SHP77 (cell line): ENCODE measurements at places on chromosomes 4 and X.

- no peak for DNase-seq
Measured at GRCh38 chr4:120919358-120919757, 3.2 kb downstream of the PRDM5 start.

DNA sequence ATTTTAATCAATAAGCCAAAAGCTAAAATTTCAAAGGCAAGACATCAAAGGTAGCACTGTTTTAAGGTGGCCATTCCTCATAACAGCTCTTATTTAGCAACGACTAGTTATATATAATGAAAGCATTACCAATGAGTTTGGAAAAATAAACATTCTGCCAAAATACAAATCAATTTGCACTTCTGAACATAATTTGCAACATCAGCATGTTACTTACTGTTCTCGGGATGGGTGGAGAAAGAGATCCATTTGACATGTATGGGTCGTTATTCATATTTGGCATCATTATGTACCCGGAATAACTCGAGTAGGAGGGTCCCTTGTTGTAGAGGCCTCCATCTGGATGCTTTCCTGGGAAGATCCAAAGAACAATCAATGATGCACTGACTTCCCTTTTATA, 5.4 kb downstream of the LEF1 start:
- no peak for DNase-seq

GRCh38 chr4:88063634-88064296, 56.3 kb downstream of the PKD2 start:
- DNase-seq: no peak

DNA sequence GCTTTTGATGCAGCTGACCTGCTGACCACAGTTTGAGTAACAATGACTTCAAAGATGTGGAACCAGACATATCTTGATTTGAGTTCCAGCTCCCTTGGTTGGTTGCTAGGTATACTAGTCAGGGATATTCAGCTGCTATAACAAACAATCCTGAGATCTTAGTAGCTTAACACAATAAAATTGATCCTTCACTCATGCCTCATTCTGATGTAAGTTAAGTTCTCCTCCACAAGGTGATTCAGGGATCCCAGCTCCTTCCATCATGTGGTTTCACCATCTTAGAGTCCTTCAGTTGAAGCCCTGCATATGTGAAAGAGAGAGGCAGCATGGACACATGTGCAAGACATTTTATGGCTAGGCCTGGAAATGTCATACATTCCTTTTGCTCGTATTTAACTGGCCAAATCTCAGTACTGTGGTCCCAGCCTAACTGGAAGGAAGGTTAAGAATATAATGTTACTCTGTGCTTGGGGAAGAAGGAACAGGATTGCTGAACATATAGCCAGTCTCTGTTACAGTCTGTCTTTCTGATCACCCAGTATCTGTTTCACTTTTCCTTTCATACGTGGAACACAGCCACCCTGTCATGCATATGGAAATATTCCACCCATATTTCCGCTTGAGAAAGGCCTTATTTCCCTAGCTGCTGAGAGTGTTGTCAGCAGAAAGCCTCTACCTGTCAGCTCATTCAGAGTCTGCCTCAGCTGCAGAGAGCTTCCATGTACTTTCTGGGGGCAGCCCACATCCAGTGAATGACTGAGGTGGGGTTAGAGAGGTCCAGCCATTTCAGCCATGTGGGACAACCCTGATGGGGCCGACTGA, 7.1 kb downstream of the SMIM9 start:
- no peak for DNase-seq

DNA sequence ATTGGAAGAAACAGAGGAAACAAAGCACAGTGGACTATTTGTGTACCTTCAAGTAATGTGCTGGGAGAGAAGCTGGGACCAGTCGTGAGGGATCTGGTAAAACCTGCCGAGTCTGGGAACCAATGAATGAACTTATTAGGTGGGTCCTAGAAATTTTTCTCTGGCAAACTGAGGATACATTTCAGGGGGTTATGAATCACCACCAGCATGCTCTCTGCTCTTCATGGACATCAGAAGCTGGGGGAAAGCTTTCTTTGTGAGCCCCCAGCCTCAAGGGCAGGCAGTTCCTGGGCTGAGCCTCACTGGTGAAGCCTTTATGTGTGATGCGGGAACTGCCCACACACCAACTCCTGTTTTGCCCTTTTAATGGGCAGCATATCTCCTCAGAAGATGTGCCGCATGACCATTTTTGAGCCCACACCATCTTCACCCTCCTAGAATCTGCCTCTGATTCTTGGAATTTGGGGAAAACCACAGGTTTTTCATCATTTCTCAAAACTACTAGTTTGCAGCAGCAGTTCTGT, 95.4 kb upstream of the ENPP6 start:
- DNase-seq: no peak

DNA sequence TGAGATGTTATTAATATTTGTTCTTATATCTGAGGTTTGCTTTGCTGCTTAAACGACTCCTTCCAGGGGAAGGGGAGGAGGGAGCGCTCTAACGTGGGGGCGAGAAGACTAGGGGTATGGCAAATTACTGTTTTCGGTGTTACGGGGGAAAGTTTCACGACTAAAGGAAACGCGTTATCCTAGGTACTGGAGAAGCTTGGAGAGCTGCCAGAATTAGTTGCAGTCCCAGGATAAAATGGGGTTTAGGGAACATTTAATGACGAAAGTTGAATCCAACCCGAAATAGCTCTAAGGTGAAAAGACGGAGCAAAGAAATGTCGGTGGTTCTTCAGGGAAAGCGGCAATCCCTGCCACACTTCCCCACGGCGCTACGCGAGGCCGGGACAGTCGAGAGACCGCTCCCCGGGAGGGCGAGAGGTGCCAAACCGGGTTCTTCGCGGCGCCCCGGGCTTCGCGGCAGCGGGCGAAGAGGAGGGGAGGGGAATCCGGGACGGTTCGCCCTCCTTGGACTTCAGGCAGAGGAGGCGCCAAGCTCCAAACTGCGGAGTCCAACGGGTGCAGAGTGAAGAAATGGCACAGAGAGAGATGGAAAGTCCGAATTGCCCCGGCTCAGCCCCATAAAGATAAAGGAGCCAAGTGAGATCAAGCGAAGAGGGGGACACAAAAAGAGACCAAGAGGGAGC, 724 bp downstream of the THOC2 start:
- no peak for DNase-seq

DNA sequence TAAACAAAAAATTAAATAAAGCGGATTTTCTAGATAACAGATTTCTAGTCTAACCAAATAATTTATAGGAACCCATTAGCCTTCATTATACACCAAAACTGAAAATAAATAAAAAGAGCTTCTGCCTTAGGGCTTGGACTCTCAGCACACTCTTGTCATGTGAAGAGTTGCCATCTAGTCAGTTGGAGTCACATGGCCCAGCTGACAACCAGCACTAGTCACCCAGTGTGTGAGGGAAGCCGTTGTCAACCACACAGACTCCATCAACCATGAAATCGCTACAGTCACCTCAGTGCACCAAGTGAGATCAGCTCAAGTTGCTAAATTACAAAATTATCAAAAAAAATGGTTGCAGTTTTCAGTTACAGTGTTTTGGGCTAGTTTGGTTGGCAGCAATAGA, 470.0 kb downstream of the GASK1B start:
- no peak for DNase-seq

DNA sequence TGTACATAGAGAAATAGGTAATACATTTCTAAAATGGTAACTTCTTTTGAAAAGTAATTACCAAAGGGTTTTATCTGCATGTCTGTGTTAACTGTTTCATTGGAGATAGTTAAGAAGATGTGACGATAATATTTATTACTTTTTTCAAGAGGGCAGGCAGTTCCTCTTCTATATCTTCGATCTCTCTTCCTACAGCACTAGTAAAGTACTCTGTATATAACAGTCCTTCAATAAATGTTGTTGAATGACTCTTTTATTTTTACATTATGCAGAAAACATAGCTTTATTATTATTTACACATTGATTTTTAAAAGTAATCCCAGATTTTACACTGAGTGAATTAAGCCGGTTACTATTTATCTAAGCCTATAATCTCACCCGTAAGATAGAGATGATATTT, 51.8 kb downstream of the TMPRSS11E start:
- no peak for DNase-seq

DNA sequence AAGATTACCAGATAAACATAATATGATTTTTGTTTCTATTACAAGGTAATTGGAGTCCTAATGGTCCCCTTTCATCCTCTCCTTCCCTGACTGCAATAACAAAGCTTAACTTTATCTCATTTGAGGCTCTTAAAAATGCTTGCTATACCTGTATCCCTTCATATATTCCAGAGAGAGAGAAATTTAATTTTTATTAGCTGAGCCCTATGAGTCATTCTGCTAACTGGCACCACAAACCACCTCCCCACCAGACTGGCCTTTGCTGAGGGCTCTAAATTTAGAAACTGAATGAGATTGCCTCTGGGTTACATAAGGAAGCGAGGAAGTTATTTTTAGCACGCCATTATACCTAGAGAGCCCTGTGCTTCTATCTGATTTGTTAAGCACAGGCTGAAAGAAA, 27.4 kb downstream of the CBLL2 start:
- DNase-seq: no peak

- DNase-seq: no peak
Measured at GRCh38 chrX:14832151-14832550, 40.7 kb downstream of the FANCB start.

DNA sequence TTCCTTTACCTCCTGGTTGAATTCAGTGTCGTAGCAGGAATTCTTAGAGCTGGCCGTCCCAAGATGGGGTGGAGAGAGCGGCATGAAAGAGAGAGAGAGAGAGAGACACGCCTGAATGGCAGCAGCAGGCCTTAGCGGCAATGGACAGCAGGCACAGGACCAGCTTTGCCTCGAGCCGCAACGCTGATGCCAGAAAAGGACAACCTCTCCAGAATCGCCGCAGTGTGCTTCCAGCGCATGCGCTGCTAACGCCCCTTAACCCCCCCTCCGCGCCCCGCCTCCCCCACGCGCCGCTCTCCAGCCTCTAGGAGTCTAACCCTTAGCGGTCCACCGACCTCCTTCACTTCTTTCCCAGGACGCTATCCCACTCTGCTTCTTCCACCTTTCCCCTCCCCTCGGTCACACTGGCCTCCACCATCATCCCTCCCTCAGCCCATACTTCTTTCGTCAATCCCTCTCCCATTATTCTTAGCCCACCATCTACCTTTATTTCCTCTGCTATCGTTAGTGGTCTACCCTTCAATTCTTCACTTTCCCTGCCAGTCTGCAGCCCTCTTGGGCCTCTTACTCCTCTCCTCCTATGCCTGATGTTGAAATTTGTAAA, 10.5 kb upstream of the ZCCHC13 start:
- DNase-seq: peak; percentile 68

DNA sequence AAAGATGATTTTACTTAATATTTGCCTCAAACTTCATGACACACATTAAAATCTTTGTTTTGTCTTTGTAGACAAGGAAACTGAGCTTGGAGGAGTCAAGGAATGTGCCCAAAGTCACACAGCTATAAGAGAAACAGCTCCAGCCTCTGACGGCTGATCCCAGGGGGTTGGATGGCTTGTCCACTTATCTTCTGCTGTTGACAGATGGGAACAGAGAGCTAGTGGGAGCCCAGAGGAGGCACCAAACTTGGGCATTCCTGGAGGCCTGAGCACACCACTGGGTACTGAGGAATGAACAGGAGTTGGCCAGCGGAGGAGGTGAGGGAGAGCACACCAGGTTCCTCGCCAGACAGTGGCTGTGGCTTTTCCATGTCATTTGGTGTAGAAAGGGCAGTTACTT, 56.4 kb upstream of the GPR78 start:
- no peak for DNase-seq

- DNase-seq: no peak
Measured at GRCh38 chrX:65493431-65493830, 41.2 kb downstream of the LAS1L start.

GRCh38 chrX:101219116-101219863, at the start of gene DRP2:
TSS of gene DRP2 (plus strand) at chrX:101219786. CDS start at chrX:101231648, 11,862 bp downstream.
- DNase-seq: no peak
